Nucleus accumbens (tissue), 56 donors: ENCODE measurements at places on chromosomes 2 and 18.

- DNase-seq: no peak
Measured at GRCh38 chr2:205346649-205347048, 335.7 kb upstream of the NRP2 start.

DNA sequence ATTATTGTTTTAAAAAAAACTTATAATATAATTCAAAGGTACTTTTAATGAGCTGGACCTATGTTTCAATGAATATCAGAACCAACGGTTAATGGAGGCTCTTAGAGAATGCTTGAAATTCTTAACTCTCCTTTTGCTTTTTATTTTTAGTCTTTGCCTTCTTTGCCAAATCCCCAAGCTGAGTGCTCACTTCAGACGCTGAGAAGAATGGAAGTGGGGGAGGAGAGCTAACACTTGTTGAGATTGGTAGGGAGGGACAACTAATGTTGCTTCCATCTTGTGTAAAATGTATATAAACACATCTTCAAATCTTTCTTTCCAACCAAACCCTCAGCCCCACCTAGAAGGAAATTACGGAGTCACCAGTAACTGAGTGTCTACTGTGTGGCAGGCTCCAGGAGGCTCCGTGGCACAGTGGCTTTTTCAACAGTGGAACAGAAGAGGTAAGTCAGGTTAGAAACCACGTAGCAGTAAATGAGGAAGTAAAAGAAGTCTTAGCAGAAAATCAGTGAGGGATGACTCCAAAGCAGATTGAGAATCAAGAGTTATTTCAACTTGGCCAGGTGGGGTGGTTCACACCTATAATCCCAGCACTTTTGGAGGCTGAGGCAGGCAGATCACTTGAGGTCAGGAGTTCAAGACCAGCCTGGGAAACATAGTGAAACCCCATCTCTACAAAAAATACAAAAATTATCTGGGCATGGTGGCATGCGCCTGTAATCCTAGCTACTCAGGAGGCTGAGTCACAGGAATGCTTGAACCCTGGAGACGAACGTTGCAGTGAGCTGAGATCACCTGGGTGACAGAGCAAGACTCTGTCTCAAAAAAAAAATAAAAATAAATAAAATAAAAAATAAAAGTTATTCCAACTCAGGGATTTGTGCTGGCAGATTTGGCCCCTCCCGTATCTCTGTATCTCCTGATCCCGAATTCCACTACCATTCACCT lies 45.0 kb upstream of the CREB1 start:
- DNase-seq: no peak

GRCh38 chr2:210577263-210578071 lies 21.1 kb downstream of the CPS1 start:
- no peak for DNase-seq

DNA sequence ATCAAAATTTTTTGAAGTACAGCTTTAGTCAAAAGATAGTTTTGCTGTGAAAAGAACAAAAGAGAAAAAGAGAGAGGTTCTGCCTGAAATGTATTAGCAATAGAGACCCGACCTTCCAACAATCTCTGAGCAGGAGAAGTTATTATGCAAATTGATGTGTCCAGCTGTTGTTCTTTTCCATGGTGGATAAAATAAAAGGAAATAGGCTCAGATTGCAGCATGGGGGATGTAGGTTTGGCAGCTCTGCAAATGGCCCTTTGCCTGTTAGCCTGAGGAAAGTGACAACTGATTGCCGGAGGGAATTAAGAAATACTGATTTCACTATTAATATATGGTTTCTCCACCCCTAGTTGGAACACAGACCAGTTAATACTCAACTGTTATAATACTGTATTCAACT lies 1283.2 kb upstream of the NXPH2 start:
- DNase-seq: no peak

DNA sequence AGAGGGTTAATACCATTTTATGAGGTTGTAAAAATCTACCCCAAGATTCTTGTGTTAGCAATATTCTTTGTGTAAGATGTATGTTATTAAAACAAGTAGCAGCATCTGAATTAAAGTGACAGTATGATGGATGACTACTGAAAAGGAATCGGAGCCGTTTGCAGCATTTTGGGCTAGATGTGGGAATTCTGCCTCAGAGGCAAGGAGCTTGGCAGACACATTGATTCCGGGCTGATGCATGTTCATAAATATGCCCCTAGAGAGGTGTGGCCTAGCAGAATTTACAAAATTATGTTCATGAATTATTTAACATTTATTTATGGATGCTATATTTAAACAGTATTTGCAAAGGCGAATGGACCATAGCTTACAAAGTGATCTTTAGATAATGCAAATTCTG lies 389.0 kb upstream of the ETAA1 start:
- no peak for DNase-seq

GRCh38 chr2:37005118-37005868 lies 39.0 kb upstream of the STRN start:
- DNase-seq: no peak

GRCh38 chr2:206004004-206004693 lies 81.8 kb downstream of the INO80D start:
- no peak for DNase-seq

GRCh38 chr2:62450716-62451191 lies 55.2 kb downstream of the TMEM17 start:
- DNase-seq: no peak

- DNase-seq: no peak
Measured at GRCh38 chr2:55099878-55100820, 49.9 kb upstream of the RTN4 start.

DNA sequence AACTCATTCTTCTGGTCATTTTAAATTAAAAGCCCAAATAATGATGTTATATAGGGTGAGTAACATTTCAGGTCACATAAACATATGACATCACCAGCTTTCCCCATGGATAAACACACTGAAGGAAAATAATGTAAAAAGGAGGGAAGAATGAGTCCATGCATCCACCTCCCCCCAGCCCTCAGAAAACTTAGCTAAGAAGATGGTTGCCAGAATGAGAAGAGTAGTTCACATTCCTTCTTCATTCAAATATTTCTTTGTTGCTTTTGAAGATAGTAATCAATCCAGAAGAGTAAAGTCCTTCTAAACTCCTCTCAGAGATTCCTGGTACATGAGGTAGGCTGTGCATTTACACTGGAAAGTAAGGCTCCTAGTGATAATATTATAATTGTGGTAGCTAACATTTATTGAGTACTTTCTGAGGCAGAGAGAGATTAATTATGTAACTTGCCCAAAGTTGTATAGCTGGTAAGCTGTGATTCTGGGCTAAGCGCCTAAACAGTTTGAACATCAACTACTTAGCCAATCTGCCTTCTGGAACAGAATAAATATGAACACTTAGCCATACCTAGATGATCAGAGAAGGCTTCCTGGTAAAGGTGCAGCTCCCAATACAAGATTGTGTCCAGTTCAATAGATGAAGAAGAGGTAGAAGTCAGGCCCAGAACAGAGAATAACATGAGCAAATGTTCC lies 256.7 kb upstream of the FN1 start:
- no peak for DNase-seq
